ENCODE measurements at places on chromosomes 7 and 10. TPM values are rescaled to one million over a fixed set of nuclear protein-coding genes. Genes with fewer than 3 reads are reported as not detected.

DNA sequence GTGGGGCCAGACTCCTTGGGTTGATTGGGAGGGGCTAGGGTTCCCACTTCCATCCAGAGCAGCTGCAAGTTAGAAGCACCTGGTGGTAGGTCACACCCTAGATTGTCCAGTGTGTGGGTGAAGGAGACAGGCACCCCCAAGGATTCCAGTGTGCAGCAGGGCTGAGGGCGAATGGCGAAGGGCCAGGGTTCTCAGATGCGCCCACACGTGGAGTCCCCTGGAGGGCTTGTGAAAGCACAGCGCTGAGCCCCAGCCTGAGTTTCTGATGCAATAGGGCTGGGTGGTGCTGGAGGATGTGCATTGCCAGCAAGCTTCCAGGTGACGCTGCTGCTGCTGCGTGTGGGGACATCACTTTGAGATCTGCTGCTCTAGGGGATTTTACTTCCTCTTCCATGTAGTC is 25.4 kb downstream of the TBATA start:
- peak; percentile 80 for ATAC-seq

DNA sequence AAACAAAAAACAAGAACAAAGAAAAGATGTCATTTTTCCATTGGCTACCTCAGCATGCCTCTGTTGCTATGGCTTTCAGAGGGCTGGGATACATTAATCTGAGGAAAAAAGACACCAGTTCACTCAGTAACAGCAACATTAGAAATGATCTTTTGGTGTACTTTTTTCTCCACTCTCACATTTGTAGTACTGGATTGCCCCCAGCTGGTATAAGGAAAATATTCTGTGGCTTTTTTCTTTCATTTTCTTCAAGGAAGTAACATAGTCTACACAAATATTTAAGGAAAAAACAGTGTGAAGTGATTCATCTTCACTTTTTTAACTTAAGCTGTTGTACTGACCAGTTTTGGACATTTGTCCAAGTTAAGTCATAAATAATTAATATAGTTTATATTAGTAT is 482.3 kb downstream of the SORCS1 start:
- no peak for ATAC-seq

DNA sequence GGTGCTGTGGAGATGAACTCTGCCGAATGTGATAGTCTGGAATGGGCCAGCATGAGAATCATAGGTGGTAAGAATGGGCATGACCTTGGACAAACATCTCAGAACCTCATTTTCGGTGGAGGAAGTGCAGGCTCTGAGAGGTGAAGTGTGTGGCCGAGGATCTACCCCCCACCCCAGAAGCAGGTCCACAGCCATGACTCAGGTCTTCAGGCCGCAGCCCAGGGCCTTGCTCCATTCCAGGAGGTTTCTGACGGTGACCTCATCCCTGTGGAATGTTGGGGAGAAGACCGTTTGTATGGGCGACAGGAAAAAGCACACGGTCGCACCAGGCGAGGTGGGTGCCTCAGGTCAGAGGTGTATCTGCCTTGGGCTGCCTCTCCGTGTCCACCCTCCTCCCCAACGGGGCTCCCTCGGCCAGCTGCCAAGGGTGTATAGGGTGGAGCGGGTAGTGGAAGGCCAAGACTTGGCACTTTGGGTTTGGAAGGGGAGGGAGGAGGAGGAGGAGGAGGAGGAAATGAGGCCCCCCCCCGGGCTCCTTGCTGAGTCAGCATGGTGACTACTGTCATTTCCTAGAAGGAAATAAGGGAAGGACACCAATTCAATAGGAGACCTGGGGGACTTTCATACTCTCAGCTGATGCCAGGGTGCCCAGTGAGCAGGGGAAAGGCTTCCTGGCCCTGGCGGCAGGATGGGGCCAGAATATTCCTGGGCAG is 168.0 kb upstream of the RHEB start:
- peak; percentile 75 for ATAC-seq

DNA sequence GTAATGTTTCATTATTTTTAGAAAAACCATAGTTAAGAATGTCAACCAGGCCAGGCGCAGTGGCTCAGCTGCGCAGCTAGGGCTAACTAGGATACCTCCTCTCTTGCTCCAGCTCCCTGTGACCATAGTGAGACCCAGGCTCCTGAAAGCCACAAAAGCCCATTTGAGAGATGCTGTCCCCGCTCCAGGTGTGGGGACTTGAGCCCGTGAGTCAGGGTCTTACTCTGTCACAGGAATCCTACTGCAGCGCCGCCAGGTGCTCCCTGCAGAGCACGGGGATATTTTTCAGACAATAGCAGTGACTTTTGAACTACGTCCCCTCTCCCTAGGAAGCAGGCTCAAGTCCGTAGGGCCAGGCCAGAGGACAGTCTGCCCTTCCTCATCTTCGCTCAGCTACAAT is 75.6 kb upstream of the NRBF2 start:
- ATAC-seq, result no peak

- no peak for ATAC-seq
These were observed 69.2 kb downstream of the PHYHIPL start for GRCh38 chr10:59245686-59246085.

- no peak for ATAC-seq
These were observed 28.5 kb downstream of the PIP4K2A start for GRCh38 chr10:22685926-22686325.

DNA sequence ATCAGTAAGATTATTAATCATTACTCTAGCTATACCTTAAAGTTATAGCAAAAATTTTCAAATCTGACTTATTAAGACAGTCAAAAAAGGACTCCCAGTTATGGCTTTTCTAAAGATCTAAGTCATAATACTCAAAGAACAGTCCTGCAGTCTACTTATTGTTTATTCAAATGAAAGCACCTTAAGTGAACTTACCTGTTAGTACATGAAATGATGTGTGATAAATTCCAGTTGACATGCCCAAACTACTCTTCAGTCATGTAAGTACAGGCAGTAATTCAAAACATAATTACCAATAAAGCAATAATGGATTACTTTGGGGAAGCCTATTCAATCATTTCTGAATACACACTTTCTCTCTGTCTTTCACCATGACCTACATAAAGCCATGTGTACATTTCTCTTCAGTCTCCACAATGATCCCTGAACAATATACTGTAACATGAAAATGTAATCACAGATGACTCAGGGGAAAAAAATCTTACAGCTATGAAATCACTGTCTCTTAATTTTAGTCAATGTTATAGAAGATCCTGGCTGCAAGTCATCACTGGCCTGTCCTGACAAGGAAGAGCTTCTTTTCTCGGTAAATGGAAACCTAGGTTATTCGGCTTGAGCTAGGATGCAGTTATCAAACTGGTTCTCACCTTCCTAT is 420.7 kb upstream of the LRRTM3 start:
- ATAC-seq, result no peak

- ATAC-seq, result no peak
These were observed 89.7 kb downstream of the GALNT11 start for GRCh38 chr7:152115021-152115718.

GRCh38 chr10:87771871-87772500 is 46.0 kb downstream of the ATAD1 start:
- peak; percentile 32 for ATAC-seq

DNA sequence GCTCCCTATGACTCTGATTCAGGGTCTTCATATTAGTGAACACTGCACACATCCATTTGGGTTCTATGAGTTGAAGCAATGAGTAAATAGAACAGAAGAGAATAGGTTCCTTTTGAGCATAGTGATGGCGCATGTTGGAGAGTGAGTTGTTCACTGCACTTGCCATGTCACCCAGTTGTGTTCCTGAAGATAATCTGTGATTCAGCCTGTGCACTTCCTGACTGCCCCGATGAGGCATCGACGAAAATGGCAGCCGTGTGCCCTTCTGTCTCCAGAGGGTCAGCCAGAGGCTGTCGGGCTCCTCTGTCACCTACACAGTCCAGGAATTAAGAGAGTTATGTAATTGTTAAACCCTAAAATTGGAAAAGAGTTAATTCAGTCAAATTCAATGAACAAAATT is 94.7 kb downstream of the GALNT11 start:
- no peak for ATAC-seq

DNA sequence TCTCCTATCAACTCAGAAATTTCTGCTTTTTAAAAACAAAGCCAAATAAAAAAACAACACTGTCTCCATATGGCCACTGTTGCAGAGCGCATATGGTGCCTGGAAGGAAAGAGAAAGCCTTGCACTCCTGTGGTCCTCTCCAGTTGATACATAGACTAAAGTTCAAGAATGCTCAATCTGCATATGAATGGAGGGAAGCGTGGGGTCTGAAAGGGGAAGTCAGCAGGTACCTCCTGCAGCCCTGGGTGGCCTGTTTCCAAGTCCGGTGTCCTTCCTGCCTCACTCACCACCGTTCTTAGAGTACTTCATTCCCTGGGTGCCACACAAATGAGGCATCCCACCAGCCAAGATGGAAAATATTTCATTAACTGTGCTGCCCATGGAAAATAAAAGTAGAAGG is 138.3 kb upstream of the PALS2 start:
- no peak for ATAC-seq

GRCh38 chr7:77917500-77918262 is 119.1 kb downstream of the PHTF2 start:
- no peak for ATAC-seq

Gene LRRC4
- 16.7 TPM for total RNA-seq

Gene PHYH
- total RNA-seq, result 5.7 TPM

Gene ECHDC3
- 17.8 TPM for total RNA-seq

All from esophagus mucosa (tissue), 1 donor.